Suprapubic skin (tissue), 4 donors: ENCODE measurements at places on chromosomes 4 and X. TPM values are rescaled to one million over a fixed set of nuclear protein-coding genes. Genes with fewer than 3 reads are reported as not detected.

TLR10 gene
- total RNA-seq, result not detected

FAT1 gene
- total RNA-seq, result 91.2 TPM

SATL1 gene
- total RNA-seq, result not detected

STK32B gene
- 0.76 TPM for total RNA-seq

DNA sequence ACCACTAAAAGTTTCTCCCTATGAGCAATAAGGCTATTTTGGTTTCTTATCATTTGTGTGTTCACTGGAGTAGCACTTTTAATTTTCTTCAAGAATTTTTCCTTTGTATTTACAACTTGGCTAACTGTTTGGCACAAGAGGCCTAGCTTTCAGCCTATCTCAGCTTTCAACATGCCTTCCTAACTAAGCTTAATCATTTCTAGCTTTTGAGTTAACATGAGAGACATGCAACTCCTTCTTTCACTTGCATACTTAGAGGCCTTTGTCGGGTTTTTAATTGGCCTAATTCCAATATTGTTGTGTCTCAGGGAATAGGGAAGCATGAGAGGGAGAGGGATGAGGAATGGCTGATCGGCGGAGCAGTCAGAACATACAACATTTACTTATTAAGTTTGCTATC is 349.8 kb downstream of the OPHN1 start:
- no peak for DNase-seq

- no peak for DNase-seq
Observed at GRCh38 chrX:136059350-136059749, 74.1 kb downstream of the SLC9A6 start.

- no peak for DNase-seq
Observed at GRCh38 chrX:16745659-16746058, 26.2 kb downstream of the SYAP1 start.

DNA sequence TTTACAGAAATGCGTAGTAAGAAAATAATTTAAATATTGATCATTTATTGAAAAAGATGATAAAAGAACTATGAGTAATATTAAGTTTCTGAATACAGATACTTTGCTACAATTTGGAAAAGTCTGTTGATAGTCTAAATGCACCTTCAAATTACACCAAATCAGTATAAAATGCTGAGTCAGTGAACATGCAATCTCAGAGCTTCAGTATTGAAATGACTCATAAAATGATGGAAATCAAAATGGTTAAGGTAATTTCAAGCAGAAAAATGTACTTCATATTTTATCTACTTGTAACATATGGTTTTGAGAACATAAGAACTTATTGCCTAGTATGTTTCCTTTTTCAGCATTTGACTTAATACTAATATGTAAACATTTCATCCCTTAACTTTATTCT is 448.2 kb downstream of the PCDH10 start:
- DNase-seq, result no peak

DNA sequence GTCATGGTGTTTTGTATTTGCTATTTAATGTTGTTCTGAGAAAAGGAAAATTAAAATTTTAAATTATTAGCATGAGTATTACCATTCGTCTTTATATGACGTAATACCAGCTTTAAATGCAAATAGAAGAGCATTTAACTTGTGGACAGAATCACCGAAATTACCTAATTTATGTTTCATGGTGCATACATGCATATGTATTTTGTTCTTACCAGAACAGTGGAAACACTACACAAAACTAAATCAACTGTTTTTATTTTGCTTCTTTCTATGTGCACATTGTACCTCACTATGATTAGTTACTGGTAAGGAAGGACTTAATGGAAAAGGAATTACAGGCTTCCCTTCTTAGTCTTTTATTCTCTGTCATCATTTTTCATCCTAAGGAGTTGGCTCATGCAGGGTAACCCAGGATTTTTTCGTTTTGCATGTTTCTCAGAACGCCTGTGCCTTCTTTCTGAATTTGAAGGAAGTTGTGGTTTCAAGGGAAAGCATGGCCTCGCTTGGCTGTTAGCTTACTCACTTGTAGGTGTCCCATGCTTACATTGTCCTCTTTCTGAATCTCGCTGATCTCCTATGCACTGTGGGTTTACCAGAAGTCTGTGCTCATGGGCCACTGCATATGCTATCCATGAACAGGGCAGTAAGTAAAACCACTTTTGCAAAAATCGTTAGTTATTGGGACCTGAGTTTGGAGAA is 300.0 kb upstream of the PUDP start:
- no peak for DNase-seq
